ENCODE measurements at places on chromosomes 3 and 15.
A peak's percentile ranks its signal among the peaks of the same experiment; 100 is the strongest.

- no peak for DNase-seq
Measured at GRCh38 chr3:62686503-62687294, 188.5 kb downstream of the CADPS start.

DNA sequence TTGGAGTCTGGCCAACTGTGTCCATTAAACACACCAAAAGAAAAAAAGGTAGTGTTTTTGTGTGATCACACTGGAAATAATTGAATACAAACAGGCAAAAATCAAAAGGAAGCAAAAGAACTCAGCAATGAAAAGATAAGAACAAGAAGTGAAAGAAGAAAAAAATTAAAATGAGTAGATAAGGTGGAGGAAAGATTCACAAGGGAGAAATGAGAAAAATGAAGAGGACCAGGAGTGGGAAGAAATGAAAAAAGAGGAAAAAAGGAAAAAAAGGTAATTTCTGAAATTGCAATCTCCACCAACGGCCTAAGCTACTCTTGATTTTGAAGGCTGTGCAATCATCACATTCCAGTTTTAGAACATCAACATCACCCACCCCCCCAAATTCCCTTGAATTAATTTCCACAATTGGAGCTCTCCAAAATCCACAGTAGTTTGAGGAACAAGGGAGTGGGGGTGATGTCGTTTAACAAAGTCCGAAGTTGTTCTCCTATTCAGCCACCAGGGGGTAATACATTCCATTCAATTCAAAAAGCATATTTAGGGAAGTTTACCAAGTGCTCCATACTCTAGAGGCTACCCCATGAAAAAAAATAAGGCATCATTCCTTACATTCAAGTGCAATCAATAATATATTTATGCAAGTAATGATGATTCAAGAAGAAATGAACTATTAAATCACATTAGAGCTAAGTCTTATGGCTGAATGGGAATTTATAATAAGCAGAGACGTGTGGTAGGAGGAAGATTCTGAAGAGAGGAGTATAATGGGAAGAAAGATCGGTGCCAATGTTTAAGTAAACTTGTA, 37.4 kb downstream of the ZNF860 start:
- DNase-seq, result no peak

GRCh38 chr3:157618075-157618760, 115.0 kb upstream of the VEPH1 start:
- peak; percentile 22 for DNase-seq

GRCh38 chr15:94282269-94283250, 51.2 kb downstream of the MCTP2 start:
- no peak for DNase-seq

DNA sequence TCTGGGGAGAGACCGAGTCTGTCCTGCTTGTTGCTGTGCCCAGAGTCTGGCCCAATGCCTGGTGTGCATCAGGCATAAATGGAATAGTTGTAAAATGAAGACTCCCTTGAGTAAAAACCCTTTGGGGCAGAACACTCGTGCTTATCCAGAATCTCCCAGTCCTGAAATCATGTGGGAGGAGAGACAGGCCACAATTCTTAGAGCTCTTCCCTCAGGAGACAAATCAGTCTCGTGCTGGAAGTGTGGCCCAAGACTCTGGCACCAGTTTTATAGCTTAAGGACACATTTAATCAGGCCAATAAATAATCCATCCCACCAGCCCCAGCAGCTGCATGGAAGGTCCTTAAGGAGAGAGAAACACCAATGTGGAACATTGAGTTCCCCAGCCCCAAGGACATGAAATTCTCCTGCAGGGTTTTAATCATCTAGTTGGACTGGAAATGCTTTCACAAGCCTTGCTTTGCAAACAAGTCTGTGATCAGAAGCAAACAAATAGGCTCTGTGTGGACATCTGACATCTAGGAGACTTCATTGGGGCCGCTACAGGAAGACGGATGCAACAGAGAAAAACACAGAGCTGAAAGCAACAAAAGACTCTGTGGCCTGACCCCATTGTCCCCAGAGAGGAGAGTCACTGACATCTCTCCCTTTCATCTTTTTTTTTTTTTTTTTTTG, 70.4 kb downstream of the LSM3 start:
- no peak for DNase-seq

DNA sequence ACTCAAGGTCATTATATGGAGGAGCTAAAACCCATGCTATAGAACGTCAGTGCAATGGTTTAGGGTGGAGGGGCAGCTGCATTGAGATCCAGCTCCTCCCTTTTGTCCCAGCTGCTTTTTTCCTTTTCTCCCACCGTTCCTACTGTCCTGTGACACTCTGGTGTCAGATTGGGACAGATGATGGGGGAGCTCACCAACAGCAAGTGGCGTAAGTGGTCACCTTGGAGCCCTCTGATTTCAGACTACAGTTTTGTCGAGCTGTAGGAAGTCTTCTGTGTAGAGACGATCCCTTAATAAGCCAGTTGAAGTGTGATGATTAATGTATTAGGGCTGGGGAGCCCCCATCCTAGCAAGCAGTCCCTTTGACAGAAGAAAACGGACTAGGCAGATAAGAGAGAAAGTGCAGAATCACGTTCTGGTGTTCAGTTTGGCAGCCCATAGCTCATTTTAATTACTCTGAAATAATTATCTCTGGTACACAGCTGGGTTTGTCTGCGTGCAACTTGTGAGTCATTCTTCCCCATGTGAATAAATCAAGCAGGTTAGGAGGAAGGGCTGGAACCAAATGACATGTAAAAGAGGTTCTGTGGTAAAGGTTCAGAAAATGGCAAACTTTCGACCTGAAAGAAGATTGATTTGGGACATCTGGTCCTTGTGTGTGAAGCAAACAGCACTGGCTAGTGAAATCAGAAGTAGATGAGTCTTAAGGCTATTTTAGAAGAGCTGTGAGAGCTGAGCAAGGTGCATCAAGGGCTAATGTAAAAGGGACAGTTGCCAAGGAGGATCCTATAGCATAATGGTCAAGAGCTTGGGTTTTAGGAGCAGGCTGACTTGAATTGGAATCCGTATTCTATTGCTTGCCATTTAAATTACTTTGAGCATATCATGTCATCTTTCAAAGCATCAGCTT, 241.4 kb downstream of the EDEM1 start:
- no peak for DNase-seq

DNA sequence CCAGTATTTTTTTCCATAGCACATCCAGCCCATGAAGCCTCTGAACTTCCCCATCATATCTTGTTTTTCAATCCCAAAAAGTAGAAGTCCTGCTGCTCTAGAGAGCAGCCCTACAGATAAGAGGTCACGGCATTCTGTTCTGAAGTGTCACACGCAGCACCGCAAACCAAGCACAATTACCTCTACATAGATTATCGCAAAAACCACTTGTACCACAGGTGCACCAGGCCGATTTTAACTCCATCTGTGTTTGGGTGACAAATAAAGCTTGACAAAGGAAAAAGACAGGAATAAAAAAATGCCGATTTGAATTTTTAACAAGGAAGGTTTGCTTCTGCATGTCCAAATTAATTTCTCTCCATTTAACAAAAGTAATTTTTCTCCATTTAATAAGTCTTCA, 113.7 kb downstream of the MYO5A start:
- DNase-seq, result no peak

DNA sequence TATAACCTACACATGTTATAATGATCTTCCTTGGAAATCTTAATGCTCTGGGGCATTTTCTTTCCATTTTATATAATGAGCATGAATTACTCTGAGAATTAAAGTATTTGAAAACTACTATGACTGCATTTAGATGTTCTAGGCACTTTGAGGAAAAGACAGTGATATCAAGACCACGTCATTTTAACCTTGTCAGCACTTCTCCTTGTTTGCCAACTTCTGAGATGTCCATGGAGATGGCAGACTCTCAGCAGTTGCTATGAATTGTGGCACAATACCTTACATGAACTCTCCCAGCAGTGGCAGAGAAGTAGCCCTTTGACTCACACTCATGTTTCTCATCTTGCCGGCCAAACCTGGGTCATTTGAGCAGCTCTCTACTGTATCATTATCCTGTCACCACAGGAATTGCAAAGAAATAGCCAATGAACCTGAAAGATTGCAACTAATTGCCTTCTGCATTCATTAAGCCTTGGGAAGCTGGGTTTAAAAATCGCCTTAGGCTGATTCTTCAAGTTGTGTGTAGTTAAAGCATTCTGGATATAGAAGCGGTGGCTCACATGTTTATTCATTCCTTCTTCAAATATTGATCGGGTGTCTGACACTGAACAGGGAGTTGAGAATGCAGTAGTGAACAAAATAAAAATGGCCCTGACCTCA, 272.2 kb upstream of the CFAP20DC start:
- no peak for DNase-seq

DNA sequence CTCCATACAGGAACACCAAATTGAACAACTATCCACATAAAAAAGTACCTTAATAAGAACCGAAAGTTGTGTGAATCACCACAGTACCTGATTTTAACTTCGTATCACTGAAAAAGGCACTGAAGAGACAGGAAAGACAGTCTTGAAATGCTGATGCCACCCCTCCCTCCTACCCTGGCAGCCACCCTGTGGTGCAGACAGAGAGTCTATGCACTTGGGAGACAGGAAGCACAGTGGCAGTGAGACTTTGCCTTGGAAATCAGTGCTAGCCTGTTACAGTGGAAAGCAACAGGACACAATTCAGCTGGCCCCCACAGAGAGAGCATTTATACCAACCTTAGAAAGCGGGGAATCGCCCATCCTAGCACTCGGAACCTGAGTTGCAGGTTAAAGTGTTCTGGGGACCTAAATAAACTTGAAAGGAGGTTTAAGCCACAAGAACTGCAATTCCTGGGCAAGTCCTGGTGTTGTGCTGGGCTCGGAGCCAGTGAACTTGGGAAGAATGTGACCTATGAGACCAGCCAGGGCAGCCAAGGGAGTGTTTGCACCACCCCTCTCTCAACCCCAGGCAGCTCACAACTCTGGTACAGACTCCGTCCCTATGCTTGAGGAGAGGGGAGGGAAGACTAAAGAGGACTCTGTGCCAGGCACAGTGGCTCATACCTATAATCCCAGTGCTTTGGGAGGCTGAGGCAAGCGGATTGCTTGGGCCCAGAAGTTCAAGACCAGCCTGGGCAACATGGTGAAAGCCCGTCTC, 240.1 kb downstream of the ISL2 start:
- no peak for DNase-seq

GRCh38 chr3:123790254-123791072, 93.7 kb downstream of the MYLK start:
- DNase-seq, result no peak

GRCh38 chr3:152538518-152538917, 269.8 kb downstream of the MBNL1 start:
- DNase-seq, result no peak

GRCh38 chr15:31352339-31352751, 25.7 kb downstream of the KLF13 start:
- DNase-seq, result no peak

- DNase-seq, result no peak
Measured at GRCh38 chr3:195462308-195462610, 19.4 kb upstream of the ACAP2 start.

DNA sequence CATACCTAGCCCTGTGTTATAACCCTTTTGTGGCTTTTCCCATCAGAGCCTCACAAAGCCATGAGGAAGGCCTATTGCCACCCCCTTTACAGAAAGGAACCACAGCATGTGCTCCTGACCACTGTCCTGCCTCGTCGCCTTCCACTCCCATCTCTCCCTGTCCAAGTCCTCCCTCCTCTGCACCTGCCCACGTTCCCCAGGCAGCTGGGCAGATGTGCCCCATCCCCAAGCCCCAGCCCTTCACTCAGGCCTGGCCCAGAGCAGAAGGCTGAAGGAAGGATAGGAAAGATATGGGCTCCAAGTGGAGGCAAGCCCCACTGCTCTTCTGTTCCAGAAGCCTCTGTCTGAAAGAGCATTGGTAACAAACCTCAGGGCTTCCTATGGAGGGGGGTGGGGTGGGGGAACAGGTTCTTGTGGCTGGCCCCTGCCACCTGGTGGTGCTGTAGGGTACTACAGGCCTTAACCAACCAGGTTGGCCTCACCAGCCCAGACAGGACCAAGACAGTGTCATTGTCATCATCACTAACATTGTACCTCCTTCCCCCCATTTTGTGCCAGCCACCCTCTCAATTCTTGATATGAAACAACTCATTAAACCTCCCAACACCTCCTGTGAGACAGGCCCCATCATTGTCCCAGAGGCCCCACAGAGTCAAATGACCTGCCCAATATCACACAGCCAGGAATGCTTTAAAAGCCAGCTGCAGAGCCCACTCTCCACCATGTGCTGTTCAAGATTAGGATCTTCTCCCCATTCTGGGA, 10.0 kb downstream of the POC1A start:
- peak; percentile 89 for DNase-seq

- DNase-seq, result no peak
Measured at GRCh38 chr3:157242836-157243235, 82.9 kb upstream of the CCNL1 start.

GRCh38 chr15:90903733-90904536, 833 bp downstream of the MAN2A2 start:
- no peak for DNase-seq

- DNase-seq, result no peak
Measured at GRCh38 chr3:22585504-22585903, 617.6 kb upstream of the UBE2E2 start.

DNA sequence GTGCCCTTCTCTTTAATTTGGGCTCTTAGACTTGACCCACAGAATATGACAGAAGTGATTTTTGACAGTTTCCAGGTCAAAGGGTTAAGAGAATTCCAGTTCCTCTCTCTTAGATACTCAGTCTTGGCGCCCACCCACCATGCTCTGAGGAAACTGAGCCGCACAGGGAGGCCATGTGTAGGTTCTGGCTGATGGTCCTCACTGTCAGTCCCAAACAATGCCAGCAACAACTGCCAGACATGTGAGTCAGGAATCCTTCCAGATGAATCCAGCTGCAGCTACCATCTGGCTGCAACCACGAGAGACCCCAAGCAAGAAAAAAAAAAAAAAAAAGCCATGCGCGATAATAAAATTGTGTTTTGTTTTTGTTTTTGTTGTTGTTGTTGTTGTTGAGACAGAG, 326.6 kb downstream of the MAGI1 start:
- no peak for DNase-seq

DNA sequence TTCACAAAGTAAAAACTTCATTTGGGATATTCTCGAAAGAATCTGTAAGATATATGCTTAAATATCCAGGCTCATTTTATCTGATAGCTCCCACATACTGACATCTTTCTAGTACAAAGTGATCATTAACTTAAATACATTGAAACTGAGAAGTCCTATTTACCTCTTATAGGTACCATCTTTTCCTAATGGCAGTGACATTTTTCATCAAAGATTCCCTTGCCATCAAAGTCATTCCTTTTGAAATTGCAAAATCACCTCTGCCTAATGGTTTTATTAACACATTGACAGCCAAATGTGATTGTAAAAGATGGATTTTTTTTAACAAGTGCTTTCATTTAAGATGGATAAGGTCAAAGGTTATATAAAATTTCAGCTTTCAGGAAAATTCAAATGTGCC, 346.6 kb downstream of the MFSD1 start:
- DNase-seq, result no peak

GRCh38 chr3:37661615-37662306, 199.9 kb upstream of the CTDSPL start:
- no peak for DNase-seq

GRCh38 chr3:42957573-42957972, 21.5 kb upstream of the GASK1A start:
- DNase-seq, result no peak

GRCh38 chr15:80034629-80035028, 24.8 kb upstream of the ZFAND6 start:
- DNase-seq, result no peak

- DNase-seq, result no peak
Measured at GRCh38 chr3:13506239-13506638, 26.1 kb downstream of the HDAC11 start.
